ENCODE measurements at places on chromosomes 5 and 9. TPM values are rescaled to one million over a fixed set of nuclear protein-coding genes. Genes with fewer than 3 reads are reported as not detected.

ADGRD2 gene
- not detected for polyA plus RNA-seq

FGF1 gene
- polyA plus RNA-seq, result 89.7 TPM

FBP2 gene
- polyA plus RNA-seq, result not detected

PCDHGB6 gene
- 0.22 TPM for polyA plus RNA-seq

ANKRD20A1 gene
- not detected for polyA plus RNA-seq

DAB2IP gene
- polyA plus RNA-seq, result 33.8 TPM

BRD3 gene
- 7.7 TPM for polyA plus RNA-seq

ZNF618 gene
- polyA plus RNA-seq, result 5.6 TPM

TSLP gene
- 0.60 TPM for polyA plus RNA-seq

SAXO1 gene
- polyA plus RNA-seq, result not detected

NPR3 gene
- polyA plus RNA-seq, result 33.7 TPM

RASGRF2 gene
- 4.9 TPM for polyA plus RNA-seq

PCDHB11 gene
- polyA plus RNA-seq, result 0.47 TPM

BAAT gene
- 0.15 TPM for polyA plus RNA-seq

PCDHB7 gene
- polyA plus RNA-seq, result 0.97 TPM

PCDHA7 gene
- 0.62 TPM for polyA plus RNA-seq

- DNase-seq, result no peak
Measured at GRCh38 chr9:110143950-110144545, 63.9 kb downstream of the C9orf152 start.

GRCh38 chr9:134959971-134960310 is 42.2 kb upstream of the FCN1 start:
- DNase-seq, result peak; percentile 17

DNA sequence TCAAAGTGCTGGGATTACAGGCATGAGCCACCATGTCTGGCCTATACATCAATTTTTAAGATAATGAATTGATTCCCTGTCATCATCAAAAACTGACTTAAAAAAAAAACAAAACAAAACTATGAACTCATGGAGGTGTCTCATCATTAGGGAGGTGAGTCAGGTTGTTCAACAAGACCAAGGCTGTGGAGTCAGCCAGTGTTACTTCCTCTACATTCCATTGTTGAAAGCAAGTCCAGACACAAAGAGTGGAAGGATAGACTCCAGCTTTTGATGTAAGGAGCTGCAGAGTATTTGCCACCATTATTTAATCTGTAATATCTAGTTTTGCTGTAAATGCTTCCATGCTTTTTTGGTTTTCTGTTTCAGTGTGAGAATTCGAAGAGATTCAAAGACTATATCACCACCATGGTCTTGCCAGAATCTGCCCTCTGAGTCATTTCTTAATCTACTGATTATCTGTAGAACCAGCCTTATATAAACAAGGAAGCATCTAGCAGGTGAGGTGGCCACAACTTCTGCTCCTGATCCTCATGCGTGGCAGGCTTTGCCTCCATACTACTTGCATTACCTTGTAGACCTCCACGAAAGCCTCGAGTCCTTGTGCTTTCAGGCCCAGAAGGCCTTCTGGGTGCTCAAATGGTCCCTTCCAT is 156.1 kb downstream of the FGF1 start:
- no peak for DNase-seq

DNA sequence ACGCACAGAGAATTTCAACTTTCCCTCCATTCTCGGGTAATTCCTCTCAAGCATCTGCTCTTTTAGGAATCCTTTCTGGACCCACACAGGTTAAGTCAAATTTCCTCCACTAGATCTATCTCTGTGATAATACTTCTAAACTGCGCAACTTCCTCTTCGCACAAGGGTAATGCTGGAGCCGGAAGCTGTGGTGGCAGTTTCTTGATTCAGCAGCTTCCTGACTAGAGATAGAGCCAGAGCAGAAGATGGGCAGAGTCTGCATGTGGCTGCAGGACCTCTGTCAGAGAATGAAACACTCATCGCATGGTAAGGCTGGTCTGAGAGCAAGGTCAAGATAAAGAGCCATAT is 11.1 kb upstream of the CDC42SE2 start:
- no peak for DNase-seq

- no peak for DNase-seq
Measured at GRCh38 chr5:53991942-53992341, 318.4 kb downstream of the ARL15 start.

DNA sequence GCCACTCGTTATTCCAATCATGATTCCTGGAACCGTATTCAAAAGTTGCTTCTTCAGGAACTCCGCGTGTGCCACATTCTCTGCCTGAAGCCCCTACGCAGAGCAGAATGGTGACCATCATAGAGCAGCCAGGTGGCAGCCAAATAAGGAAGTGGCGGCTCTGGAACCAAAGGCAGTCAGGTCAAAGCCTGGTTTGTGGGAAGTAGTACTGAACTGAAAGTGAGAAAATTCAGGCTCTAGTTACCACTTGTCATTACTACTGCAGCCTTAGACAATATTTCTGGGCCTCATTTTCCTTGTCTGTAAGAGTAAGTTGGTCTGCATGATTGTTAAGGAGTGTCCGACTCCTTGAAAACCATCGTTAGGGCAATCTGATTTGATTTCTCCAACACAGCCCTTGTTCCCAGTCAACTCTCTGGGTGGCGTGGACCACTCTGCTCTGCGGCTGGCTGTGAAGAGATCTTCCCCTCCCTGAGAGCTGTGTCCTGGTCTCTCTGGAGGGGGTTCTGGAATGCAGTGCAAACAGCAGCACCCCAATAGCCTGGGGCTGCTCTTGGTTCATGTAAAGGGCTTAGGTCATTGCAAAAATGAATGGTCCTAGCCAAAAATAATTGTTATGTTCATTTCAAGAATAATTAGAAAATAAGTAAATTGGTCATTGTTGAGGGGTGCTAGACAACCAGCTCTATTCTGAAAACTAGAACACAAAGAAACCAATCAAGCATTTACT is 102.4 kb downstream of the MED27 start:
- no peak for DNase-seq

DNA sequence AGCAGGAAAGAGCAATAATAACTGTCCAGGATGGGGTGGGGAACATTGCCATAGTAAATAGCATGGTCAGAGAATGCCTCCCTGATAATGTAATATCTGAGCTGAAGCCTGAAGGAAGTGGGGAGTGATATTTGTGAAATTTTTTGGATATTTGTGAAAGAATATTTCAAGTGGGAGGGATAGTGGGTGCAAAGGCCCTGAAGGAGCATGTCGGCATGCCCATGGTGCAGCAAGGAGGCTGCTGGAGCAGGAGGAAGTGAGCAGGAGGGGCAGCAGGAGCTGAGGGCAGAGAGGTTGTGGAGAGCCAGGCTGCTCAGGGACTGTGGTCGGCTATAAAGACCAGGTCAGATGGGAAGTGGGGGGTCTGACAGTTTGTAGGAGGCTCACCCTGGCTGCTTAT is 21.1 kb upstream of the PDE8B start:
- no peak for DNase-seq

- peak; percentile 58 for DNase-seq
Measured at GRCh38 chr9:5499889-5500398, 10.4 kb upstream of the PDCD1LG2 start.

GRCh38 chr5:77103457-77103856 is 16.4 kb upstream of the ZBED3 start:
- no peak for DNase-seq

- DNase-seq, result no peak
Measured at GRCh38 chr9:75483636-75484035, 395.3 kb downstream of the OSTF1 start.

GRCh38 chr5:81553567-81554212 is 159.8 kb upstream of the ACOT12 start:
- DNase-seq, result peak; percentile 54

DNA sequence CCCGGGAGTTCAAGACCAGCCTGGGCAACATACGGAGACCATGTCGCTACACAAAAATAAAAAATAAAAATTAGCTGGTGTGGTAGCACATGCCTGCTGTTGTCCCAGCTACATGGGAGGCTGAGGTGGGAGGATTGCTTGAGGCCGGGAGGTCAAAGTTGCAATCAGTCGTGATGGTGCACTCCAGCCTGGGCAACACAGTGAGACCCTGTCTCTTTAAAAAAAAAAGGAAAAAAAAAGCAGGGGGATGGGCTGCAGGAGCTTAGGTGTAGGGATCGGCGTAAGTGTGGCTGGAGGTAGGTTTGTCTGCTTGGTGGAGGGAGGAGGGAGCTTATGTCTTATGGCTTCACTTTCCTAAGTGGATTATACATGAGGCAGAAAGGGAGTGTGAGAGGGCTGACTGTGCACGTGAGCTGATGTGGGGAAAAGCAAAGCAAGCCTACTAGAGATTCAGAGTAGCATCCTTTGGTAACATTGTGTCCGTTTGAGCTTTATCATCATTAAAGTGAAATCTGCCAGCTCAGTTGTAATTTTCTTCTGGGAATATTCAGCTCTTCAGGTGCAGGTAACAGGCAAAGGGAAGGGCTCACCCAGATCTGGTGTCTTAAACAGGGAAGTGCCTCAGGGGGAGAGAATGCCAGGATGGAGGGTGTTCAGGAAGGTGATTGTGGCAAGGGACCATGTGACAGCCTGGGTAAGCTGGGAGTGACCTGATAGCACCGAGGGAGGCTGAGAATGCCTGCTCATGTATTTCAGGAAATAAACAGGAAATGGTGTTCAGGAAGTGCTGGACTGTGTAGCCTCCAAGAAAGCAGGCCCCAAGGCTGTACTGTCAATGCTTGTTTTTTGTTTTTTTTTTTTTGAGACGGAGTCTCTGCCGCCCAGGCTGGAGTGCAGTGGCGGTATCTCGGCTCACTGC is 17.6 kb upstream of the SETX start:
- peak; percentile 20 for DNase-seq

GRCh38 chr9:107397076-107398044 is 92.2 kb downstream of the KLF4 start:
- no peak for DNase-seq

GRCh38 chr5:72552041-72552557 is 44.9 kb upstream of the ZNF366 start:
- DNase-seq, result no peak

DNA sequence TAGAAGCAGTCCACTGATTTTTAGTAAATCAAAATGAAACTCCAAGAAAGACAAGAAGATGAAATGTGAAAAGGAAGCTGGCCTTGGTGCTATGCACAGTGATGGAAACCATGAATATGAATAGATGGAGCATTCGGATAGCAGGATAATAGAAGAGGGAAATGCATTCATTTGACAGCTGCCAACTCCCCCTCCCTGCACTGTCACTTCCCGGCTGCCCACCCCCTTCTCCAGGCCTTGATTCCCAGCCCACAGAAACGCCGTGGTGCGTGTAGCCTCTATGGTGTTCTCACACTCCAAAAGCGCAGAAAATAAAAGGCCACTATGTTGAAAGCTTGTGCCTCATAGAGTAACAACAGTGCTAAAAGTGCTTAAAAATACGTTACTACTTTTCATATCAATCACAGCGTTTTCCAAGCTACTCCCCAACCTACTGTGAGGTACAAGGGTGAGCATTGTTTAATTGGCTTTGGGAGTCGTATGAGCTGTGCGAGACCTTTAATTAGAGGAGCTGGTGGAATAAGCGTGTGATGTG is 26.1 kb upstream of the IFNK start:
- DNase-seq, result peak; percentile 51

DNA sequence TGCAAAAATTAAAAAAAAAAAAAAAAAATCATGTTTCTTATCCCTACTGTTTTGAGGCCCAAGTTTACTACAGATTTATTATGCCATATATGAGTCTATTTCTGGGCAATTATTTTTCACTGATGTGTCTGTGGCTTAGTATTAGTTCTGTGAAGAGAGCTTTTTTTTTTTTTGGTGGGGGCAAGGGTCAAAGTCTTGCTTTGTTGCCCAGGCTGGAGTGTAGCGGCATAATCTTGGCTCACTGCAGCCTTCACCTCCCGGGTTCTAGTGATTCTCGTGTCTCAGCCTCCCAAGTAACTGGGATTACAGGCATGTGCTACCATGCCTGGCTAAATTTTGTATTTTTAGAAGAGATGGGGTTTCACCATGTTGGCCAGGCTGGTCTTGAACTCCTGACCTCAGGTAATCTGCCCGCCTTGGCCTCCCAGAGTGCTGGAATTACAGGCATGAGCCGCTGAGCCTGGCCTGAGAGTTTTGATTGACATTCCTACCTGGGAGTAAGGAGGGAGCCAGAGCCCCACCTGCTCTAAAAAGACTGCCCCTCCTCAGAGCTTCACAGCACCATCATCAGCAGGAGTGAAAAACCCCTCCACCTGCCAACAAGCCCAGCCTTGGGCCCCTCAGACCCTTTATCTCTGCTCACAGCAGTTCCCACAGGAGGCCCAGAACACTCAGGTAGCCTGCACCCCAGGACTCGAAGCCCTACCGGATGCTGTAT is 36.1 kb upstream of the JADE2 start:
- DNase-seq, result no peak

DNA sequence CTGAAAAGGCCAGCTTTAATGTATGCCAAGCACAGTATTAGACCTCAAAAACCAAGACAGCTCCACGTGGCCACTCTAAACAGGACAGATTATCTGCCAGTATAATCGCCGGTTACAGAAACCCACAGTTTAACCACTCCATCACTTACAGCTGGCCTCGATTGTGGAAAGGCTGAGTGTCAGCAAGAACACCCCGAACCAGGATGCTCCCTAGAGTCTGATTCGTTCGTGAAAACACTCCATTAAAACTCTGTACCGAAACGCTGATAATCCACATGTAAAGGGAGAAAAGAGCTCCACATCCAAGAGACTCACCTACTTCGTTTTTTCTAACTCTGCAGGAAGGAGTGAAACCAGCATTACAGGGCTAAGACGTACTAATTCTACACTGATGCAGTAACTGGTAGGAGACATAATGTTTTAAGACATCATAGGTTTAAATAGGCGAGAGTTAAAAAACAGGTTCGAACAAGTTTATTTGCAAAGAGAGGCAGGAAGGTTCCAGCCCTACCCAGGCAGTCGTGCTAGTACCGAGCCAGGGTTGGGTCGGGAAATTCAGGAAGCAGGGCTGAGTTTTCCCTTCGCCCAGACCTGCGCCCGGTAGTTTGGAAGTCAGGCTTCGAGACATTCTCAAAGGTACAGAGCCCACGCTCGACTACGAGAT is 949 bp downstream of the SERINC5 start:
- no peak for DNase-seq

- DNase-seq, result no peak
Measured at GRCh38 chr5:151077967-151078366, 2.9 kb downstream of the TNIP1 start.

- DNase-seq, result no peak
Measured at GRCh38 chr5:118888556-118888955, 99.8 kb downstream of the DTWD2 start.

GRCh38 chr9:118003240-118003639 is 299.0 kb downstream of the TLR4 start:
- DNase-seq, result no peak

DNA sequence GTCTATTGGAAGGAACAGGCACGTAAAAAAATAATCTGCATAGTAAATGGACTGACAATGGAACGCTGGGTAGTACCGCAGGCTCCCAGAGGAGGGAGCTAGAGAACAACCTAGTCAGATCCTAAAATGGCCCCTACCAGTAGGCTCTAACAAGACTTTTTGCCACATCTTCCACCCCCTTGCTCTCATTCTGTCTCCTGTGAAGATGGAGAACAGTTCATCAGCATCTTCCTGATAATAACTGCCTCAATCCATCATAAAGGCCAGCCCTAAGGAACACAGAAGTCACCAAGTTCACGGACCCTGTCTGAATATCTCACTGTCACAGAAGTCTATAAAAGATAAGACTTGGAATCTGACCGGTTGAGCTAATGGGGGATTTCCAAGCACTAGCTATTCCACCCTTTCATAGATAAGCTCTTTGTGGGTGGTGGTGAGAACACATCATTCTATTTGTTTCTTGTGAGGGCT is 133.4 kb downstream of the SLC1A3 start:
- DNase-seq, result peak; percentile 71

GRCh38 chr9:121596515-121596914 is 54.9 kb upstream of the DAB2IP start:
- DNase-seq, result no peak

GRCh38 chr9:134101623-134102149 is 33.9 kb upstream of the BRD3 start:
- no peak for DNase-seq

Data from kidney (tissue), 22 donors.